ENCODE measurements at places on chromosomes 12 and 14. TPM values are rescaled to one million over a fixed set of nuclear protein-coding genes. Genes with fewer than 3 reads are reported as not detected.
A peak's percentile ranks its signal among the peaks of the same experiment; 100 is the strongest.

GRCh38 chr12:538731-539539 lies 79.2 kb downstream of the B4GALNT3 start:
- DNase-seq = peak; percentile 80

The CD27 gene
- not detected for total RNA-seq

The RNU4-1 gene
- total RNA-seq = not detected

The OLR1 gene
- not detected for total RNA-seq

DNA sequence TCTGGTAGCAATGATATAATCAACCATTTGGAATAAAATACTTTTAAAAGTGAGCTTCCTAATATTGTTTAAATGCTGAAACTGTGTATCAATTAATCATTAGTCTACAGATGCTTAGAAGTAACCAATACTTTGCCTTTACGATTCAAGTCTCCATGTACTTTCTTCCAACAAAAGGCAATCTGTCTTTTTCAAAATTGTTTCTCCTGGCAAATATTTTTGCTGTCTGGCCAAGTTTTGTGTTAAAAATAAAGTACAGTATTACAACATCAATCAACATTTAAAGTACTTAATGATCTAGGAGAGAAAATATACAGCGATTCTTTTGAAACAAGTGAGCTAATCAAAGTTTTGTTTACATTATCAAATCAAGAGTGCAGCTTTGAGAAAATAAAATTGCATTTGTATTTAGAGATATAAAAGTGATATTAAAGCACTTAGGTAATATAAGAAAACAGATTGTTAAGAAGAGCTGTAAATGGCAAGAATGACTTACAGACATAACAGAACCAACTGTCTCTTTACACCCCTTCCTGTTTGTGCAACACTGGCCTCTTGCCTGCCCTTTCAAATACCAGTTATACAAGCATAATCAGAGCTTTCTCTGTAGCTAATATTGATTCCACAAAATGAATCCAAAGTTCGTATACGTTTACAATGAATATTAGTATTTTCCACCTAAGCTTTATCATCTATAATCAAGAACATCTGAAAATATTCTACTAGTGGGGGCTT lies 38.2 kb upstream of the FBLN5 start:
- no peak for DNase-seq

- peak; percentile 84 for DNase-seq
These were observed 13.9 kb upstream of the TCP11L2 start for GRCh38 chr12:106288494-106289195.

The C12orf56 gene
- not detected for total RNA-seq

The ACSS3 gene
- not detected for total RNA-seq

DNA sequence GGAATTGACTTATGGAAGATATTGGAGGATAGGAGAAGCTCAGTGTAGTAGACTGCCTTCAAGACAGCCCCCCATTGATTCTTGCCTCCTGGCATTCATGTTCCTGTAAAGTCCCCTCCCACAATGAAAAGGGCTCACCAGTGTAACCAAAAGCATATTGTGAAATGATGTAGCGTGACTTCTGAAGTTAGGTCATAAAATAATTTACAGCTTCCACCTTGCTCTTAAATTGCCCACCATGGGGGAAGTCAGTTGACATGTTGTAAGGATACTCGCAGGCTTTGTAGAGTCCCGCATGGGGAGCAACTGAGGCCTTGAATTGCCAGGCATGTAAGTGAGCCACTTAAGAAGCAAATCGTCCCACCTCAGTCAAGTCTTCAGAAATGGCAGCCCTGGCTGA lies 25.1 kb downstream of the GTSF1 start:
- no peak for DNase-seq

- DNase-seq = no peak
These were observed 1006.9 kb downstream of the VRK1 start for GRCh38 chr14:97804056-97804455.

DNA sequence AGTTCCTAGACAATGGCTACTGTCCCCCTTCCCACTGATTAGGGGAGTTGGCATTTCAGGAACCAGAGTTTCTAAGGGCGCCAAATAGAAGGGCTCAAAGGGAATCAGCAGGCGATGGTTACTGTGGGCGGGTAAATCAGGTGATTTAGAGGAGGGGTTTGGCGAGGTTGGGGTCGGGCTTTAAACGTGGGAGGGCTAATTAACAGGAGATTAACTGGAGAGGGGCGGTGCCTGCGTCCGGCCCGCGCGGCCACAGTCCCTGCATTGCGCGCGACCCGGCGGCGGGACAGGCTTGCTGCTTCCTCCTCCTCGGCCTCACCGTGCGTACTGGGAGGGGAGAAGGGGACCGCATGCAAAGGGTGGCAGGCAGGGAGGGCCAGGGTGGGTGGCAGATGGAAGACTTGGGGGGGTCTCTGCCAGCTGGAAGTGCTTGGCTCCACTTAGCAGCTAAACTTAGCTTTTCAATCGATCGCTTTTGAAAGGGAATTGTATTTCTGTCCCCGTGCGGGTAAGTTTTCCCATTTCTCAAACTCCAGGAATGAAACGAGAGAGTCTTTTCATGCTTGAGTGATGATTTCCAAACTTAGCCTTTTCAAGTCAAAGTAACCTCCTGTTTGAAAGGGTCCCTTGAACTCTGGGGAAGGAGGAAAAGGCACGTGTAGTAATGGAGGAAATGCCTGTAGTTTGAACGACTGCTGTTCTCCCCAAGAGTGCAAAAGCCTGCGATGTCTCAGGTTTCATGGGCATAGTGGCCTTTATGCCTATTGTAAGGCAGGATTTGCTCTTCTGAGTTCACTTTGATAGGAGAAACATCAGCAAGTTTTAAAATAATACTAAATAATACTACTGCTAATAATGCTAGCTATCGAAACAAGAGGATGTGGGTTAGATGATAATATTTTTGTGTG lies at the start of gene MGST1:
Gene MGST1, plus strand, starts transcription at position 255 of the 908 bp plus-strand sequence. CDS start 6,608 bp downstream, outside the sequence.
- peak; percentile 72 for DNase-seq

The GALNT8 gene
- 0.35 TPM for total RNA-seq

Data from HT1080 (cell line).